ENCODE measurements at places on chromosomes 1 and 21.

DNA sequence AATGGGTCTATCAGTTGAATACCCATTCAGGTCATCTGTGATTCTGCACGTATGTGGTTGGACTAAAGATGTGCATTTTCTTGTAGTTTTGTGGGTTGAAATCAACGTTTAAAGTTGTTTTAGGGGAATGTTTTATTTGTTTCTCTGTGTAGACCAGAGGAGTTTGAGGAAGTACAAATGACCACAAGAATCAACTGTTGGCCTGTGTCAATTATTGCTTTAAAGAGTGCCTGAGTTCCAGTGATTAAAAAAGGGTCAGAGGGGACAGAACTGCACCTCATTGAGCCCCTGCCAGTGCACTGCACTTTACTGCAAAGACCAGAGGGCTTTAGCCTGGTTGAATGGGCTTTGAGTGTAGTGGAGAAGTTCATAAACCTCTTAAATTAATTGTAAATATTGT is 190.3 kb downstream of the VPS13D start:
- DNase-seq = no peak

- no peak for DNase-seq
Measured at GRCh38 chr1:221794935-221795334, 53.0 kb upstream of the DUSP10 start.

- no peak for DNase-seq
Measured at GRCh38 chr21:44437371-44437695, 18.0 kb upstream of the LRRC3 start.

DNA sequence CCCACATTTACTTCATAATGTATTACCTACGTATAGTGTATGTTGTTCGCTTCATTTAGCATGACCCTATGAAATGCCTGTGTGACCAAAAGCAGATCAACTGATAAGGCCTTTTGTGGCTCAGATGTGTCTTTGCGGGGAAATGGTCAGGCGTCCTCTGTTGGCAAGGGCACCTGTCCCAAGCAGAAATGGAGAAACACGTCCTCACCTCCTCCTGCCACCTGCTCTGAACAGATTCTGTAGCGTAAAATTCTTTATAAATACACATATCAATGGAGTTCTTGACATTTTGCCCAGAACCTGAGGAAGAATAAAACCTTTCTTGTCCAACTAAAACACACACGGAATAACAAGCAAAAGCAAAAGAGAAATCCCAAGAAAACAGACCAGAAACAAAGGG is 417.9 kb downstream of the KIF26B start:
- no peak for DNase-seq

GRCh38 chr1:91054780-91055481 is 33.1 kb upstream of the ZNF644 start:
- no peak for DNase-seq

DNA sequence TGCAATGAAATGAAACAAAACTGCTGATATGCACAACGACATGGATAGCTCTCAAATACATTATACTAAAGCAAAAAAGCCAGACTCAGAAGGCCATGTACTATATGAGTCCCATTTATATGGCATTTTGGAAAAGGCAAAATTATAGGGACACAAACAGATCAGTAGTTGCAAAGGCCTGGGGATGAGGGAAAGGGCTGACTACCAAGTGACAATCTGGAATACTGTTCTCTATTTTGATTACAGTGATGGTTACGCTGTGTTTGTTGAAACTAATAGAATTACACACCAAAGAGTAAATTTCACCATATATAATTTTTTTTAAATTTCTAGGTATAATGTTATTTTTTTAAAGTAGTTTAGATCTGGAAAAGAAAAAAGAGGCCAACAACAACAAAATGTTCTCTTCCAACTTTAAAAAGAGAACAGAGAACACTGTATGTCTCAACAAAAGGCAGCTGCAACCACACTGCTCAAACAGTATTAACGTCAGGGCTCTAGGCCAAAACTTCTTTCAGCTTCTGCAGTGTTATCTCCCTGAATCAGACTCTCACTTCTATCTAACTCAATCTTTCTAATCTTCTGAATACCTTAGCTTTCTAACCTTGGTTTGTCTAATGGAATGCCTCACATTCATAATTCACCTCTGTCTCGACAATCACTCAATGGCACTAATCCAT is 75.8 kb downstream of the FOXJ3 start:
- no peak for DNase-seq

GRCh38 chr1:150281758-150282557 is at the start of gene CIART:
Gene CIART (plus strand): TSS chr1:150282554. CDS start chr1:150283268, 714 bp downstream.
- peak; percentile 27 for DNase-seq

DNA sequence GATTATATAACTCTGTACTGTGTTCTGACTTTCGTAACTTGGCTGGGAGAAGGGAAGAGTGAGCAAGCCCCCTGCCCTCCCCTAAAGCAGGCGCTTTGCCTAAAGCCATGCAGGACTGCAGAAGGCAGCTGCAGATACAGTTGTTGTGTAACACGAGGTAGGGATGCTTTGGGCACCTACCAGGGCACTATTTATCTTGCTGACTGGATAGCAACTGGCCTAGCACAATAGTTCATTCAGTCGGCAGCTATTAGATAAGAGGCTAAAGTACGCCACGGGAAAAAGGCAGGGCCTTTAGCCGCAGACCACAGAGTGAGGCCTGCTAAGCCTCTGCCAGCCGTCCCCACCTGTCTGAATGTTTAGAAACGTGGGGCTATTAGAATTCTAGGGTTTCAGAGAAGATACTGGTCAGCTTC is 80.9 kb downstream of the TTC3 start:
- no peak for DNase-seq

GRCh38 chr1:230031131-230031530 is 35.9 kb upstream of the GALNT2 start:
- no peak for DNase-seq

DNA sequence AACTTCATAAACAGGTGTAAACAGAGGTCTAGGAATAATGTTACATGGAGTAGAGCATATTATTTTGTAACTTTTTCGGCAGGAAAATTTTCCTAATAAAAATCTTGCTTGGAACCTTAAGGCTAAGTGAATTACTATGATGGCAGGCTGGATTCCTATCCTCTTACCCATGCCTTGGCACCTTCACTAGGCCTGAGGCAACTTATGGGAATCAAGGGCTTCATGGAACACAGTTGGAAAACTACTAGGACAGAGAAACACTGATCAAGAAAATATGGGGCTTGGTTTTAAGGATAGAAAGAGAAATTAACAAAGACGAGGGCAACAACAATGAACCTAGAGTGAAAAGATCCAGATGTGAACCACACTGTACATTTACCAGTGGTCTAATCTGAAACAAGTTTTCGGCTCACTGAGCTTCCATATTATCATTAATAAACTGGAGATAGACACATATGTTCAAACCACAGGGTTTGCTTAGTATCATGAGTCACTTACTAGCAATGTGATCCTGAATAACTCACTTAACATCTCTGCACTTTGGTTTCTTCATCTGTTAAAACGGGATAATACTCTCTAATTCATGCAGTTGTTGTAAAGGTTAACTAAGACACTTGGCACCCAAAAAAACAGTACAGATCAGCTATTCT is 68.5 kb downstream of the GPATCH2 start:
- DNase-seq = no peak

GRCh38 chr1:222464841-222465210 is 83.1 kb downstream of the HHIPL2 start:
- DNase-seq = peak; percentile 19

DNA sequence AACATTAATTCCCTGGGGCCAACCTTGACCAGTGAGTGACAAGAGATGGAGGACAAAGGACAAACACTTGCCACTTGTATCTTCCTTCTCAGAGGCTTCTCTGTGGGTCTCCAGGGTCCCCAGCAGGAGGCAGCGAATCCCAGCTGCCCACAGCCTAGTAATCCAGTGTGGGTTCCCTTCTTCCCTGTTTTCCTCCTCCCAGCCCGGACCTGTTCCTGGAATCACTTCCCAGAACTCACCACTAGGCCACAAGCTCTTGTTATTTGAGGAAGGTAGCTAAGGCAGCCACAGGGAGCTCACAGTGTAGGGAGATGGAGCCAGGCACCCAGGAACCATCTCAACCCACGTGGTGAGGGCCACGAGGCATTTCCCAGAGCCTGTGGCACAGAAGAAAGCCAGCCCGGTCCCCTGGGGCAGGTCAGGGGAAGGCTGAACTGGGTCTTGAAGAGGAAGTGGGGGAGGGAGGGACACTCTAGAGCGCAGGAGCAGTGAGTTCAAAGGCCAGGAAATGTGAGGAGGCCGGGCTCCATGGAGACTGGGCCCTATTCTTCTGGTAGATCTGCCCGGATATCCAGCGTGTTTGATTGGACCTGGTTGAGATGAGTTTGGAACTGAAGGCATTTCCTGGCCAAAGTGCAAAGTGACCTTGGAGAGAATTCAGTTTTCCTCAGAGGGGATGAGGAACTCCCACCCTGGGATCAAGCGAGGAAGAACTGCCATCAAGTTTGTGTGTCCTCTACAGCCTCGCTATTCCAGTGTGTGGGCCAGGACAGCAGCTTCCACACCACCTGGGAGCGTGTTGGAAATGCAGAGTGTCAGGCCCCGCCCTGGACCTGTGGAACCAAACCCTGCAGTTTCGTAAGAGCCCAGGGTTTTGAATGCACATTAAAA is 20.3 kb upstream of the C2CD2 start:
- no peak for DNase-seq

- no peak for DNase-seq
Measured at GRCh38 chr1:198326915-198327314, 170.1 kb downstream of the NEK7 start.

- no peak for DNase-seq
Measured at GRCh38 chr1:46493316-46494032, 3.8 kb downstream of the DMBX1 start.

DNA sequence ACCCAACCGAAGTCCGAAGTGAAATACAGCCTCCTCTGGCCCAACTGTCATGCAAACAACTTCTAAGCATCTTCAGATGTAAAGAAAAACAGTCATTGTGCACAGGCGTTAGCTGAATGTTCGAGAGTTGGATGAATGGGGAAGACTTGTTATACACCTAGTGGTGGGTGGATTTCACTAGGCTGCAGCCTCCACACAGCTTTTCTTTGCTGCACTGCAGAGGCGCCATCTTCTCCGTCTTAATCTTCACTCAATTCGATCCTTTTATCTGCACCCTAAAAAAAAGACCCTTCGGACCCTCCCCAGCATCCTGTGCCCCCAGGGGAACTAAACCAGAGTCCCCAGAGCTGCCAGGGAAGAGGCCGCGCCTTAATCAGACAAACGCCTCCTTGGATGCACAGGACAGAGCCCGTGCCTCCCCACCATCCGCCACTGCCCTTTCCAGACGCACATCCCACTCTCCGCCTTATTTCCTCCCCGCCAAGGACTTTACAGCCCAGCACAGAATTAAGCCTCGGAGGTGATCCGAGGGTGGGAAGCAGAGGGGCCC is 1.4 kb downstream of the APP start:
- no peak for DNase-seq

GRCh38 chr1:209485167-209485566 is 98.3 kb upstream of the CAMK1G start:
- DNase-seq = no peak

- DNase-seq = no peak
Measured at GRCh38 chr1:151370211-151370911, 2.1 kb downstream of the SELENBP1 start.
